ENCODE measurements at places on chromosomes 16 and 17. TPM values are rescaled to one million over a fixed set of nuclear protein-coding genes. Genes with fewer than 3 reads are reported as not detected.

DNA sequence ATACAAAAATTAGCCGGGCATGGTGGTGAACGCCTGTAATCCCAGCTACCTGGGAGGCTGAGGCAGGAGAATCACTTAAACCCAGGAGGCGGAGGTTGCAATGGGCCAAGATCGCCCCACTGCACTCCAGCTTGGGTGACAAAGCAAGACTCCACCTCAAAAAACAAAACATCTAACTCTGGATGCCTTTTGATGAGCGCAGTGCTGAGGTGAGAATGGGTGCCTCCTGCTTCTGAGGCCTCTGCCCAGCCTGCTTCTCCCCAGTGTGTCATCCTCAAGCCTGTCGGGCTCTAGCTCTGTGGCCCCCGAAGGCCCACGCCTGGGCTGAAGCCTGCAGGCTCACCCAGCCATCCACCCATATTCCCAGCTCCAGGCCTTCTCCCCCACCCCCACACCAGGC lies 10.5 kb upstream of the MTSS2 start:
- DNase-seq = no peak

CDH1 gene
- total RNA-seq = 34.3 TPM

IRX5 gene
- total RNA-seq = 1.8 TPM

DNA sequence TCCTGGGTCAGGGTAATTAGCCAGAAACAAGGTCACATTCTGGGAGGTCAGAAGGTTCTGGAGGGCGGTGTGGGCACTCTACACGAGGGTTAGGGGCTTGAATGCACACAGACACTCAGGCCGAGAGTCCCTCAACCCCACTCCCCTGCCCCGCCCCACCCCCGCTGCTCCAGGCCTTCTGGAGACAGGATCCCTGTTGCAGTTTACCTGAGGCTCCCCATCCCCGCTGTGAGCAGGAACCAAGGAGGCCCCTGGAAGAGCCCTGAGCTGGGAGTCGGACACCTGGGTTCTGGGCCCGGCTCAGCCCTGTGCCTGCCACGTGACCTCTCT lies 4.4 kb upstream of the ACTG1 start:
- DNase-seq = no peak

DPEP1 gene
- 0.21 TPM for total RNA-seq

DNA sequence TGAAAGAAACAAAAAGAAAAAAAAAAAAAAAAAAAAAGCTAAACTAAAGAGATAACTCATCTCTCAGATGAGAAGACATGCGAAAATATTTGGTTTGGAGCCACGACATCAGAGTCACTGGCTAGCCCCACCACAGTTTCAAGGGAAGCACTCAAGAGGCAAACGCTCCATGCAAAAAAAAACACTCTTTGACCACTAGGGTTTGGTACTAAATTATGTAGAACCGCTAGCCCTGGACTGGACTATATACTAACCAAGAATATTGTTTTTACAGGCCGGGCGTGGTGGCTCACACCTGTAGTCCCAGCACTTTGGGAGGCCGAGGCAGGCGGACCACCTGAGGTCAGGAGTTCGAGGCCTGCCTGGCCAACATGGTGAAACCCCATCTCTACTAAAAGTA lies 37.3 kb downstream of the METTL16 start:
- DNase-seq = no peak

- no peak for DNase-seq
Observed at GRCh38 chr17:74305865-74306654, 20.0 kb upstream of the KIF19 start.

GRCh38 chr16:89145406-89146161 lies 26.0 kb upstream of the CDH15 start:
- DNase-seq = no peak

DNA sequence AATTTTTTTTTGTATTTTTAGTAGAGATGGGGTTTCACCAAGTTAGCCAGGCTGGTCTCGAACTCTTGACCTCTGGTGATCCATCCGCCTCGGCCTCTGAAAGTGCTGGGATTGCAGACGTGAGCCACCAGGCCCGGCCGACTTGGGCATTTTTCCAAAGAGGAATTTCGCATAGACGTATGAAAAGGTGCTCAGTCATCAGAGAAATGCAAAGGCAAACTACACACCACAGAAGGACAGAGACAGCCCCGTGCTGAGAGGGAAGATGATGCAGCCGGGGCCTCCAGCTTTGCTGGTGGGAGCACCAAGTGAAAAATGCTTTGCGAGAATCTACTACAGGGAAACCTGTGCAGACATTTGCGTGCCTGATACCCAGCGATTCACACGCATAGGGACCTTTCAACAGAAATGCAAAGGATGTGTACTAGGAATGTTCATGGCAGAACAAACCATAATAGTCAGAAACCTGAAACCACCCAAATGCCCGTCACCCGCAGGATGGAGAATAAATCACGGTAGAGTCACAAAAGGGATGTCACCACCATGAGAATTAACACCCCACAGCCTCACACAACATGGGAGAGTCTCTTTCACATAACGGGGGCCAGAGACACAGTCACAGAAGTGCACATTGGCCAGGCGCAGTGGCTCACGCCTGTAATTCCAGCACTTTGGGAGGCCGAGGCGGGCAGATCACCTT lies 5.2 kb downstream of the RAB40B start:
- DNase-seq = no peak

FAM20A gene
- total RNA-seq = 6.5 TPM

MCRIP1 gene
- total RNA-seq = 111 TPM

- DNase-seq = peak; percentile 91
Observed at GRCh38 chr16:67013823-67014633, 14.9 kb upstream of the CBFB start.

P2RX1 gene
- total RNA-seq = 2.3 TPM

- no peak for DNase-seq
Observed at GRCh38 chr16:28125592-28125991, 62.1 kb upstream of the GSG1L start.

DCUN1D3 gene
- 10.3 TPM for total RNA-seq

DNA sequence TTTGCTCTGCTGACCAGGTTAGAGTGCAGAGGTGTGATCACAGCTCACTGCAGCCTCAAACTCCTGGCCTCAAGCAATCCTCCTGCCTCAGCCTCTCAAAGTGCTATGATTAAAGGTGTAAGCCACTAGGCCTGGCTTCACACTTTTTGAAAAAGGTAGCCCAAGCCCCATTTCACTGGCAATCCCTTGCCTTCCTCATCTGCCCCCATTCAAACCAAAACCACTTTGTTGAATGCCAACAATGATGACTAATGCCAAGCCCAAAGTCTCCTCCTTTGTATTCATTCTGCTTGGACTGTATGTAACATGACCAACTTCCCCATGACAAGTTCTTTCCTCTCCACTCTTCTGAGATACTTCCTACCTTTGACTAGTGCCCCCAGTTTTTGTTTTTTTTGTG lies 33.1 kb downstream of the N4BP1 start:
- DNase-seq = no peak

Measured in tongue (tissue), 3 donors.